ENCODE measurements at places on chromosomes 4 and X. TPM values are rescaled to one million over a fixed set of nuclear protein-coding genes. Genes with fewer than 3 reads are reported as not detected.

DNA sequence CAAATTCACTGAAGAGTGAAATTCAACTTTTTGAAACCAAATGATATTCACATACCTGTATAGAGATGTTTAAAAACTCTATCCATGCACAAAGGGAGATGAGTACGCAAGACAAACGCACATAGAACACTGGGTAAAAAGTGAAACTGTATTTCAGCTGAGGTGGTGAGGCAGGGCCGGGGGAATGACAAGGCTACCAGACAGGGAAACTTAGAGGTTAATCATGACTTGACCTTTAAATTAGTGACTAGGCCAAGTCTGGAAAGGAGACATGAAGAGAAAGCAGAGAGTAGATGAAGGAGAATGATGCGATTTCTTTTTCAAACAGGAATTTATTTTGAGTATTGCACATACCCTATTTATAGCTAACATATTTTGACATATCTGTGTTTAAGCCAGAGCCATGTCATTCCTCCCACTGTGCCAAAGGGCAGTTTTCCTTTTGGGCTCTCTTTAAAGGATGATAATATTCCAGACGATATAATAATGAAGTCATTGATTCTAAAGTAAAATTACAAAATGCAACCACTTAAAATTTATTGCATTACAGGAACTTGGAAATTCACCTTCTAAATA lies 49.4 kb downstream of the ARHGEF6 start:
- DNase-seq, result no peak

DNA sequence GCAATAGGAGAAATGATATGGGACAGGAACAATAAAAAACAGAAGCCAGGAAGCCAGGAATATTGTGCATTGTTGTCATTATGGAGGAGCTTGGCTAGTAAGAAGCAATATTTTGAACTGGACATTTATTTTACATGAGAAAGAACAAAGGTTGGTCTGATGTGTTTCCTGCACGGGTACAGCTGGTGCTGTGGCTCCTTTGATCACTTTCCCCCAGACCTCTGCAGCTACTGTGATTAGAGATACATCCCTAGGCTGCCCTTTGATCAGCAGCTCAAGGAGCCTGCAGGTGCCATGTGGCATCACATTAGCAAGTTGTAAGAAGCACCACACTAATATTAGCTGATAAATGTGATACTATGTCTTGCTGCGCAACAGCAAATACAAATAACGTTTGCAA lies 2.5 kb downstream of the PDGFC start:
- DNase-seq, result no peak

GRCh38 chr4:99855678-99856077 lies 38.5 kb downstream of the LAMTOR3 start:
- no peak for DNase-seq

DNA sequence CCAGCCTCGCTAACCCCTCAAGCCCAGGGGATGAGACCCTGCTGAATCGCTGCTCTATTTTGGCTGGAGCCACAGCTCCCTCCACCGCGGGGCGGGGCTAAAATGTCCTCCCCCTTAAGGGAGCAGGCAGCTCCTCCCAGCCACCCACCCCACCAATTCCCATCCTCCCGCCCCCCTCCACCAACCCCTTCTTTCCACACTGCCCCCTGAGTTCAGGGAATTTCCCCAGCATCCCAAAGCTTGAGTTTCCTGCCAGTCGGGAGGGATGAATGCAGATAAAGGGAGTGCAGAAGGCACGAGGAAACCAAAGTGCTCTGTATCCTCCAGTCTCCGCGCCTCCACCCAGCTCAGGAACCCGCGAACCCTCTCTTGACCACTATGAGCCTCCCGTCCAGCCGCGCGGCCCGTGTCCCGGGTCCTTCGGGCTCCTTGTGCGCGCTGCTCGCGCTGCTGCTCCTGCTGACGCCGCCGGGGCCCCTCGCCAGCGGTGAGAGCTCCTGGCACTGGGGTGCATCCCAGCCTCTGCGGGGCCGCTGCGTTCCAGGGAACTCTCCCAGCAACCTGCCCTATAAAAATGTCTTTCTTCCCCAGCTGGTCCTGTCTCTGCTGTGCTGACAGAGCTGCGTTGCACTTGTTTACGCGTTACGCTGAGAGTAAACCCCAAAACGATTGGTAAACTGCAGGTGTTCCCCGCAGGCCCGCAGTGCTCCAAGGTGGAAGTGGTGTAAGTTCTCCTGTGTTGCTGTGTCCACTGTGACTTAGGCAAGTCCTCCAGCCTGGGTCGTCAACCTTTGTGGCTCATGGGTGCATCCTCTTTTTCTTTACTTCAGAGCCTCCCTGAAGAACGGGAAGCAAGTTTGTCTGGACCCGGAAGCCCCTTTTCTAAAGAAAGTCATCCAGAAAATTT lies at the start of gene CXCL6:
Gene CXCL6 (plus strand): TSS at position 306 of the 907 bp plus-strand sequence. CDS start 73 bp downstream, at position 379.
- peak; percentile 77 for DNase-seq

Gene TXK
- not detected for total RNA-seq

Gene BEND2
- not detected for total RNA-seq

- DNase-seq, result no peak
These were observed 219.2 kb upstream of the FAT1 start for GRCh38 chr4:186942758-186943377.

Measured in chondrocyte (in vitro differentiated cells).